Pulmonary artery endothelial cell (primary cell): ENCODE measurements at places on chromosomes 5 and 9.
A peak's percentile ranks its signal among the peaks of the same experiment; 100 is the strongest.

GRCh38 chr5:10601246-10602030 lies 37.6 kb downstream of the ANKRD33B start:
- peak; percentile 82 for DNase-seq

DNA sequence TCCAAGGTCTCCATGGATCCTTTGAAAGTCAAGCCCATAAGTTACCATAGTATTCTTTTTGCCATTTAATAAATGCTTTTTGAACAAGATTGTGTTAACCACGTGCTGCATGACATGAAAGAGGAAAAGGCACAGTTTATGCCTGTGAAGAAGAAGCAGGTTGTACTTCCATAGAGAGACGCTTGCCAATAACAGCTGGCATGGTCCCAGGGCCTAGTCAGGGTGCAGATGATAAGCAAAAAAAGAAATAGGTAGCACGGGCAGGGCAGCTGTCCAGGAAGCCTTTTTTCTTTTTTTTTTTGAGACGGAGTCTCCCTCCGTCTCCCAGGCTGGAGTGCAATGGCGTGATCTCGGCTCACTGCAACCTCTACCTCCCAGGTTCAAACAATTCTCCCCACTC lies 71.8 kb upstream of the CLINT1 start:
- DNase-seq, result no peak

DNA sequence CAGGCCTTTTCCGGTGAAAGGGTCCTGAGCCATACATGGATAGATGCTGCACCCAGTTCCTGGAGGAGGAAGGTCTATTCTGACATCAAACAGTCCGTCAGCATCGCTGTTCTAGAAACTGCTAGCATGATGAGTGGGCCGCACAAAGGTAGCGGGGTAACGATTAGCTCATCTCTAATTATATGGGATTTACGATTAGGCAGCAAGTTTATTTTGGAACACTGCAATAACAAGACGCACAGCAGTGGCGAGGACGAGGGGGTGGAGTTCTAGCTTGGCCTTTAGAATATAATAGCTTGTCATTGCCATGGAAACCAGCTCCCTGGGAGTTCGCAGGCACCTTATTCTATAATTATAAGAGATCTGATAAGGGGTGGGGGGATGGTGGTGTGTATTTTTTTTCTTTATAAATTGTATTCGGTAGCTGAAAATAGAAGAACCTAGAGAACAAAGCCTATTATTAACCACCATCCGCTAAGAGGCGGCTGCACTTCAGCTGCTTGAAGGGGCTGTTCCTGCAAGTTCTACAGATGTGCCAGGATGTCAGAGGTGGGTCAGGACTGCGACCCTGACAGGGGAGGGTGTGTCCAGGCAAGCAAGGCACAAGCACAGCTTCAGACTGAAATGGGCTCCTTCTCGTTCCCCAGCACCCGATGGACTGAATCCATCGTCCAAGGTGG lies 311.0 kb downstream of the AGTPBP1 start:
- no peak for DNase-seq

DNA sequence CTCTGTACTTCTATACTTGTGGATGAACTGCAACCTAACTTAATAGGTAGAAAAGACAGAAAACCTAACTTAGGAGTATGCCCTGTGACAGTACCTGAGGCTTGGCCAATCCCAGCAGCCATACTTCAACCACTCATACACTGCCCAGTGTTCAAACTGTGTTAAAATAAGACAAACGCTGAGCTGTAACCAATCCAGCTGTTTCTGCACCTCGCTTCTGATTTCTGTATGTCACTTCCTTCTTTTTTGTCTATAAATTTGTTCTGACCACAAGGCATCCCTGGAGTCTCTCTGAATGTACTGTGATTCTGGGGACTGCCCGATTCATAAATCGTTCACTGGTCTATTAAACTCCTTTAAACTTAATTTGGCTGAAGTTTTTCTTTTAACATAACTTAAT lies 41.4 kb downstream of the AUH start:
- no peak for DNase-seq

- peak; percentile 19 for DNase-seq
Measured at GRCh38 chr9:77793849-77794248, 145.7 kb upstream of the GNA14 start.

GRCh38 chr9:97632248-97632984 lies 752 bp downstream of the TSTD2 start:
- DNase-seq, result peak; percentile 43

- DNase-seq, result no peak
Measured at GRCh38 chr5:11903614-11904264, 507 bp downstream of the CTNND2 start.

GRCh38 chr9:11701706-11702105 lies 991.5 kb upstream of the TYRP1 start:
- DNase-seq, result no peak

GRCh38 chr5:77871946-77872345 lies 95.8 kb upstream of the TBCA start:
- no peak for DNase-seq

- no peak for DNase-seq
Measured at GRCh38 chr9:106757514-106757913, 105.5 kb upstream of the ZNF462 start.

DNA sequence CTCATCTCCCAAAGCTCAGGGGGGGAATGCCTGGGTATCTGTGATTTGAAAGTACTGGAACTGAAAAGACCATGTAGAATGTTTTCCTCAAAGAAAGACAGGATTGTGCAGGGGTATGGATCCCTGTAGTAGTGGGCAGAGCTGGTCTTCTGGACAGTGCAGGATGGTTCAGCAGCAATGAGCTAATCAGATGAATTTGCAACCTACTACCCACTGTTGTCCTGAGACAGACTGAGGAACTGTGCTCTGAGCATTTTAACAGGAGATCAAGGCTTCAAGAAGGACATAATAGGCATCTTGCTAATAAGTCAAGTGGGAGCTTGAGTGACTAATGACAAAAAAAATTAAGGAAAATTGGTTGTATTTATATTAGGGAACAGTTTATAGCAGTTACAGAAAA lies 61.7 kb downstream of the FYB1 start:
- no peak for DNase-seq

GRCh38 chr5:147245381-147246165 lies 10.7 kb downstream of the STK32A start:
- no peak for DNase-seq

DNA sequence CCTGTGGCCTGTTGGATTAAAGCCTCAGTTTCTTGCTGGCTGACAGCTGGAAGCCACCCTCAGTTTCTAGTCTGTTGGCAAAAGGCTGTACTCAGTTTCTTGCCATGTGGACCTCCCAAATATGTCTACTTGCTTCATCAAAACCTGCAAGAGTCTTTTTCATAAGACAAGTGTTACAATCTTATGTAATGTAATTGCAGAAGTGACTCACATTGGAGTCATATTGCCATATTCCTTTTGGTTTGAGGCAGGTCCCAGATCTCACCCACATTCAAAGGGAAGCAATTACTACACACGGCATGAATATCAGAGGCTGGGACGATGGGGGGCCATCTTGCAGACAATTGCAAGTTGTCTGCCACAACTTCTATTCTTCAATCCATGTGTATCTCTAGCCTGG lies 286.7 kb upstream of the IL12B start:
- no peak for DNase-seq
